ENCODE measurements at places on chromosomes 1 and 21.

- DNase-seq: no peak
Observed at GRCh38 chr1:219988387-219988786, 57.9 kb downstream of the EPRS1 start.

GRCh38 chr1:170067253-170067819, 7.2 kb downstream of the KIFAP3 start:
- no peak for DNase-seq

GRCh38 chr1:170145770-170146676, at the start of gene NTMT2:
Gene NTMT2, plus strand, starts transcription at chr1:170145959. Its CDS starts 149 bp downstream, at chr1:170146108.
- no peak for DNase-seq

DNA sequence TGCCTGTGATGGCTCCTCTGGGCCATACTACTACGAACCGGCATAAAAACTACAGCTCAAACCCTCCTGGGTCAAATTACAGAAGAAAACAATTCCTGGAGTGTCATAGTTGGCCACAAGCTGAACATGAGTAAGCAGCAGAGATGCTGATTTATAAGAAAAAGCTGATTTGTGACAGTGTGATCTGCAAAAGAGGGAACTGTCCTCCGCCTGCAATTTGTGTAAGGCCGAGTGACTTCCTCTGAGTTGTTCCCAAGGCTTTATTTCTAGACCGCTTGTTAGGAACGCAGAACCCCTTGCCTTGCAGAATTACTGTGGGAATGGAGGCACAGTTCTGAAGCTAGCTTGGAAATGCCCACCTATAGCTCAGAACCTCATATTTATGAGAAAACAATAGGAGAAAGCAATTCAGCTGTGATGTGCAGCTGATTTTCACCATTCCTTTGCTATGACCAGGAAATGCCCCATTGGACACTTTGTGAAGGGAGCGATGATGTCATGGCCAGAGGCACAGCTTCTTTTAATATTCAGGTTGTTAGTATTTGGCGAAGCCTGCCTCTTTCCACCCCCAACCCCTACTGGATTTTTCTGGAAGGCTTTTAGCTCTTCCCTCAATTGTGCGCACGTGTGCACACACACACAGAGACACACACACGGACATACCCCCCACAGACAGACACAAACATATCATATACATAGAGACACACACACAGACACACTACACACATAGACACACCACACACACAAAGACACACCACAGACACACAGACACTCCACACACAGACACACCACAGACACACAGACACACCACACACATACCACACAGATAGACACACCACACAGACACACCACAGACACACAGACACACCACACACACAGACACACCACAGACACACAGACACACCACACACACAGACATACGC, 47.6 kb downstream of the IER5 start:
- no peak for DNase-seq

GRCh38 chr1:66273656-66274055, 260.3 kb upstream of the SGIP1 start:
- DNase-seq: no peak

Data from stimulated activated CD8-positive, alpha-beta memory T cell treated with anti-CD3 and anti-CD28 coated beads, Interleukin-12 subunit alpha, Interleukin-12 subunit beta, amount 100 ng/mL, for 4 hours (primary cell).